CD4-positive, alpha-beta T cell treated with Interleukin-15 for 4 hours (primary cell): ENCODE measurements at places on chromosomes 6 and 20.

GRCh38 chr6:148521158-148521557 lies 178.5 kb downstream of the SASH1 start:
- no peak for DNase-seq

DNA sequence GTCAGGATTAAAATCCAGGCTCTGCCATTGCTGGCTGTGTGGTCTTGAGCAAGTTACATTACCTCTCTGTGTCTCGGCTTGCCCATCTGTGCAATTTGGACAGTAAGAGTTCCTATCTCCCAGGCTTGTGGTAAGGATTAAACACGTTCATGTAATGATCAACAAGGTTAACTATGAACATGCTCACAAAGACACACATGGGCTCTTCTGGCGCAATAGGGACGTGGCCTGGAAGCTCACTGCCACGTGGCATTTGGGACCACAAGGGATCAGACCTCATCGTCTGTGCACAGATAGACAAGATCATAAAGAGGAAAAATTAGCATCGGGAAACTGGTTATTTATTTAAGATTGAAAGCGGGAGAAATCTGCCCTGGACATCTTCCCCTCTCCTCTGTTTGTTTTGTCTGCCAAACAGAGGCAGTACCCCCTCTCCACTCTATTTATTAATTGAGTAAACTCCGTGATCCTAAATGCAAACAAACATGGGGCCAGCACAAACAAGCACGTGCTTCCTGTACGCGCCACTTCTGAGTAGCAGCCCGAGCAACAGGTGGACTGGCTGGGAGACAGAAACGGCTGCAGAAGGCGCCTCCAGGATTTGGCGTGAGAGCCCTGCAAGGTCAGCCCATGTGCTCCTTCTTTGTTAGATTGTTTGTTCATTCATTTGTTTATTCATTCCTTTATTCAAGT lies 95.0 kb downstream of the CDH26 start:
- no peak for DNase-seq

DNA sequence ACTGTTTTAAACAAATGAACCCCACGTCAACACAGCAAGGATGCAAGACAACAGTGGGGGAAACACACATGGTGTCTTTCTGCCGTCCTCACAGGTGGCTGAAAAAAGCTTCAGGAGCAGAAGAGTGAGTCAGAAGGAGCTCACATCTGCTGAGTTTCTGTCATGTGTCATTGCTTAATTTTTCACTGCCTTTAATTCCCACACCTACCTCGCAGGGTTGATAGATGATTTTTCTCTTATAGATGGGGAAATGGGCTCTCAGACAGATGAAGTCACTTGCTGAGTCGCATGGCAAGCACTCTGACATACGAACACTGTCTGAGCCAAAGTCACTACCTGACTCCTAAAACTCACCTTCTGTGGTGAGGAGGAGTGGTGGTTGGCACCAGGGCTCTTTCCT lies 28.3 kb upstream of the CARMIL1 start:
- DNase-seq = no peak

DNA sequence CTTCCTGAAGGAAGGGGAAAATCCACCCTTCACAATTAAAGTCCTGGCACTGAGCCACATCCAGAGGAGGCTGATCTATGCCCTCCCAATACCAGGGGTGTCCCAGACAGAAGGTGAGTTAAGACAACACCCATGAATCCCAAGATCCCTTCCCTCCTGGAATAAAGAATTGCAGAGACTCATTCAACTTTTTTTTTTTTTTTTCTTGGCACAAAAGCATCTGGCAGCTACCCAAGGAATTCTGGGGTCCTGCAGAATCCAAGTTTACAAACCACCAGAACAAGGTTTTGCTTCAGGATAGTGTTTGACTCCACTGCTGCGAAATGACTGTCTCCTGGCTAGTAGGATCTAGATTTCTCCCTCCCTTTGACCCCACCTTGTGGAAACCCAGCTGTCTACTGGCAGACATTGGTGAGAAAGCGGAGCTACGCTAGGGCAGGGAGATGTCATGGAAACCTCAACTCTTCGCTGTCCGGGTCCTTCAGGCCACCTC lies 37.4 kb downstream of the JAG1 start:
- no peak for DNase-seq

- no peak for DNase-seq
These were observed at the start of gene HIVEP1 for GRCh38 chr6:12012038-12012557. TSS of gene HIVEP1 (plus strand) at chr6:12012312. CDS start at chr6:12015629, 3,317 bp downstream.

DNA sequence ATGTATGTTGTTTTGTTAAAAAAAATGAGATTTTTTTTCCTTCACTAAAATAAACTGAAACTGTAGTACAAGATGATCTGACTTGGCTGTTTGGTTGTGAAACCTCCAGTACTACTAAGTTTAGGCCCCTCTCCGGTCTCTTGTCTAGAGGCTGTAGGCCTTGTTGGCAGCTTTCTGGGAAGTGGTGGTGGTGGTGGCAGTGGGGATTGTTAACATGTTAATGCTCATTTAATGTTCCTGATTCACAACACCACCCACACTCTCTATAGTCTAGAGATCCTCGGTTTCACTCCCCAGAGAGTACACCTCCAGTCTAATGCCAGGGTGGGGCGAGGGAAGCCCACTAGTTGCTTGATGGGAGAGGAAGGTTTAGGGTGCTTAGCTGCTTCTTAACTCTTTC lies 24.1 kb downstream of the STK4 start:
- DNase-seq = peak; percentile 28

DNA sequence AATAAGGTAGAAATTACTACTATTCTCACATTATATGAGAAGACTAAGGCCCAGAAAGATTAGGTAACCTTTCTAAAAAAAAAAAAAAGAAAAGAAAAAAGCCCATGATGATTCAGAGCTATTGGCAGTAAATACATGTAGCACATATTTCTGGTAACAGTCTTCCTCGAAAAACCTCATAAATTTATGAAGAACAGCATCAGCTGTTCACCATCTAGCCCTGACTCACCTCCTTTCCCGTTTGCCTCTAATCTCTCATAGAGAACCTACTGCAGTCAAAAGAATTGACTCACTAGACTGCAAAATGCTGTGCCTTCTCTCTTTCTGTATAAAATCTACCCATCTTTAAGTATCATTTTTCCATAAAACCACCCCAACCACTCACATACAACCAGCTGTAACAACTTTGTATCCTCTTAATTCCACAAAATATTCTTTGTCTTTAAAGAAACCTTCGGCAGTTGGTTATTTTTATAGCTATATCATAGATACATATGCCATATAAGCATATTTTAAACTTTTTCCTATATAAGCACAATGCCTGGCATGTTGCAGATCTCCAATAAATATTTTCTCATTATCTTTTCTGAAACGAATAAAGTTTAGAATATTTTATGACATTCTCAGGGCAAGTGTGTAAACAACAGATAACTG lies 152.7 kb upstream of the ENPP5 start:
- DNase-seq = peak; percentile 12

DNA sequence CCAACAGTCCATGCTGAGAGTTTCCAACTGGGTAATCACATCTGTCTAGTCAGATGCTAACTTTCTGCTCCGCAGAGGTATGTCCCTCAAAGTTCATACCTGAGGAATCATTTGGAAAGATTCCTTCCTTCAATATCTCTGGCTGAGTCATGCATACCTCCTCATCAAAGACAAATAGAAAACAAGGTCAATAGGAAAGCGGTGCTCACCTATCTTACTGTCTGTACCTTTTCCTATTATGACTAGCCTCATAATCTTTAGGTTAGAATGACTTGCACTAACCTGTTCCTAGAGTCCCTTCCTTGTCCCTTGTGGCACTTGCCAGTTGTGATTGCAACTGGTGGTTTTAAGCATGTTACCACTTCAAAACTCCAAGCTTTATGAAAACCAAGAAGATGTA lies 78.2 kb upstream of the PTPRK start:
- no peak for DNase-seq

DNA sequence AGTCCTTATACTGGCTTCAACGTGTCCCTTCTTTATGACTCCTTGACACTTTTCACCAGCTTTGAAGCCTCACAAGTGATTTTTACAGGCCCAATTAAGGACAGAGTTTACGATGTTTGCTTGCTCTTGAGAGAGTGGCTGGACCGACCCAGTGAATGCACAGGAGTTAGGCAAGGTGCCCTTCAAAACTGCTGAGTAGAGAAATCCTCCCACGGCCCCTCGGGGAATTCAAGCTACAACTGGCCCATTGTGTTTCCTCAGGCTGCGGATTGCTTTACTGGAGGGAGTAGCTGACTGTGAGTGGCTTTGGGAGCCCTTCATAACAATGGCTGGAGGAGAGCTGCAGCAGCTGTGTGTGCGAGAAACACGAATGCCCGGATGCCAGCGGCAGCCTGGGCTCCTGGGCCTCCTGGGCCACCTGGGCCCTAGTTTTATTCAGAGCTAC lies 50.0 kb downstream of the SGK1 start:
- DNase-seq = no peak
